ENCODE measurements at places on chromosomes 2 and 18.

GRCh38 chr2:161415034-161415986 is 787 bp upstream of the TBR1 start:
- DNase-seq: no peak

DNA sequence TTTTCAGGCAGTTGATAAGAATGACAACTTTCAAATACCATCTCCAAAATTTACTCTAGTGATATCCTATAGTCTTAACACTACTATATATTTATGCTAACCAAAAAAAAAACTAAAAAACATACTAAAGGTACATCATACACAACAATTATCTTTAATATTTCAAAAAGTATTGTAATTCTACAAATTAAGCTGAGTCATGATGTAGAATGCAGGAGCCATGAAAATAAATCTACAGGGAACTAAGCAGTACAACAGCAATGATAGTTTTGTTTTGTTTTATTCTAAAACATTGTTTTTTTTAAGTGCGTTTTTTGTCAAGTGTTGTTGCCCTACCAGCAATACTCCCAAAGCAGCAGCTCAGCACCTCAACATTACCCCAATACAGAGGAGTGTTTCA is 314.3 kb downstream of the FSIP2 start:
- DNase-seq: no peak

DNA sequence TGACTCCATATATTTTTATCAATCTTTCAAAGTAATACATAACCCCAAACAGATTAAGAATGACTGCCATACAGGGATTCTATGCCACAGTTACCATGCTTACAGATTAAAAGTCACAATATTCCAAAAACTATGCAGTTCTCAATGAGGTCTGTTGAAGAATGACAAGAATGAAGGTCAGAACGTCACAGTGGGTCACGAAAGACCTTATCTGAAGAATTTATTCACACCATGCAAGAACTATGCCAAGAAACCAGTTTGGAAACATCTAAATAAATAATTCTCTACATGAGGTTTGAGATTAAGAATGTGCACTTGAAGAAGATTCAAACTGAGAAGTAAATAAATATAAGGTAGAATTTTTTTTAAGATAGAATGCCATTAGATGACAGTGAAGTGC is 253.3 kb downstream of the EXOC6B start:
- no peak for DNase-seq

DNA sequence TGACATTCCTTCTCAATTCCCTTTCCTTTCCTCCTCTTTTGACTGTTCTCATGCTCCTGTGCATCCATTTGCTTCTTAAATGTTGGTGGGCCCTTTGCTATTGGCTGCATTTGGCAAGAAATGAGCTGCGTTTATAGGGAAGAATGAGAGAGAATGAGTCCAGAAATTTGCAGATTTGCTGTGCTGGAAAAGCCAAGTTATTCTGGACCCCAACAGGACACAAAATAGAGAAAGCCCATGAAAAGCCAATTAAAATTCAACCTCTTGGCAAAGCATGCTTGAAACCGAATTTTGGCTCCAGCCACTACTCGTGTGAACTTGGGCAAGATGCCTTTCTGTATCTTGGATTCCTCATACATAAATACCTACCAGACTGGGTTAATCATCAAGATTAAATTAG is 1.3 kb upstream of the SCLY start:
- DNase-seq: no peak

Data from pulmonary artery endothelial cell (primary cell).